NCI-H1105 (cell line): ENCODE measurements at places on chromosomes 16 and 17.

GRCh38 chr16:88649195-88649923, 1.5 kb downstream of the CYBA start:
- DNase-seq = peak; percentile 27

DNA sequence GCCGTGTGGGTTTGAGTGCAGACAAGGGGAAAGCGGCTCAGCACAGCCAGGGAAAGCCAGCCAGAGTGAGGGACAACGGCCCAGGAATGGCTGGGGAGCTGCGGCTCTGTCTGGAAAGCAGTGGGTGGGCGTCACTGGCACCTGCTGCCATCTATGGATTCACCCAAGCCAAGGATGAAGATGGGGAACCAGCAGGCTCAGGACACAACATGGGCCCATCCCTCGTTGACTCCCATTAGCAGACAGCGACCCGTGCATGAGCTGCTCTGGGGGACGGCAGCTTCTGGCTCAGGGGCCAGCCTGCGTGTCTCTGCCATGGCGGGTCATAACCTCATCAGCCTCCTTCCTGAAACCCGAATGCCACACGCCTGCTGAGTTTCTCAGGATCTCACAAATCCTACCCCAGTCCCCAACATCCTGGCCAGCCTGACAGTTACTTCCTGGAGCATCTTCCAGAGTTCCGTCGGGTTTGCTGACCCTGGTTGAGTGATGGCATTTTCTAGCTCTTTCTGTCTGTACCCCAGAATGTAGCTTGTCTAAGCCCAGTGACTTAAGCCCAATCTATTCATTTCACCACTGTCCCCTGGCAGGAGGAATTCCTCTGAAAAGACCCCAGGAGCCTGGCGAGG, 50.7 kb downstream of the SLC7A5 start:
- no peak for DNase-seq

- no peak for DNase-seq
These were observed 2.8 kb downstream of the RAD51D start for GRCh38 chr17:35116845-35117244.

DNA sequence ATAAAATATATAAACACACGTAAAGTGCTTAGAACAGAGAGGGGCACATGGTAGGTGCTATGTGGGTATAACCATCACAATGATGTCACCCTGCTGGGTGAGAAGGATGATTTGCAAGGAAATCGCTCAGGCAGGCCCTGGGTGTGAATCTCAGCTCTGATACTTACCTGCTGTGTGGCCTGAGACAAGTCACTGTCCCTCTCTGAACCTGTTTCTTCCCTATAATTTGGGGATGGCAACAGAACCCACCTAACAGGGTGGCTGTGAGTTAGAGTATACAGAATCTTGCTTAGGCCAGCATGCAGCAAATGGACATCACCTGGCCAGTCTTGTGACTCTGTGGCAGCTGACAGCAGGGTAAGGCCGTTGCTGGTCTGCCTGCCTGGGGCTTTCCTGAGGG, 36.6 kb upstream of the ALKBH5 start:
- no peak for DNase-seq

- DNase-seq = no peak
These were observed 10.3 kb downstream of the CNTNAP4 start for GRCh38 chr16:76287466-76287865.

DNA sequence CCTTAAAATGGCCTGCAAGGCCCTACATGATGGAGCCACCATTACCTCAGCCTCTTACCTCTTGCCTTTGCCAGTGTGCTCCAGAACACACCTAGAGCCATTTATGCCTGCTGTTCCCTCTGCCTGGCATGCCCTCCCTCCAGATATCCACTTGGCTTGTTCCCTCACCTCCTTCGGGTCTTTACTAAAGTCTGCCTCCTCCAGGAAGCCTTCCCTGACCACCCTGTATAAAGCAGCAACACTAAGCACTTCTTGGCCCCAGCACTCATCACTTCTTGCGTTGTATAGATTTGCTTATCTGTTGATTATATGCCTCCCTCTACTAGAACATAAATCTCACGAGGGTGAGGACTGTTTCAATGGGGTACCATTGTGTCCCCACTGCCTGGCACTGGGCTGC, 25.3 kb downstream of the ANKRD40 start:
- DNase-seq = no peak

- no peak for DNase-seq
These were observed at the start of gene FOXF1 for GRCh38 chr16:86510465-86511261. FOXF1 (plus strand) TSS chr16:86510527; CDS start chr16:86510570, 43 bp downstream.
